GM23338 (cell line): ENCODE measurements at places on chromosomes 5 and 9. TPM values are rescaled to one million over a fixed set of nuclear protein-coding genes. Genes with fewer than 3 reads are reported as not detected.

GRCh38 chr9:109232449-109233237 lies 65.6 kb upstream of the FRRS1L start:
- no peak for DNase-seq

- DNase-seq = no peak
Observed at GRCh38 chr9:115212125-115212605, 94.2 kb upstream of the TNC start.

The STKLD1 gene
- not detected in 2 replicates for total RNA-seq

The SOX30 gene
- total RNA-seq = 1.3 and 1.4 TPM in 2 replicates

- DNase-seq = no peak
Observed at GRCh38 chr9:117777823-117778222, 73.6 kb downstream of the TLR4 start.

The PTPRD gene
- total RNA-seq = 58.0 and 61.2 TPM in 2 replicates

The S100Z gene
- total RNA-seq = not detected in 2 replicates

DNA sequence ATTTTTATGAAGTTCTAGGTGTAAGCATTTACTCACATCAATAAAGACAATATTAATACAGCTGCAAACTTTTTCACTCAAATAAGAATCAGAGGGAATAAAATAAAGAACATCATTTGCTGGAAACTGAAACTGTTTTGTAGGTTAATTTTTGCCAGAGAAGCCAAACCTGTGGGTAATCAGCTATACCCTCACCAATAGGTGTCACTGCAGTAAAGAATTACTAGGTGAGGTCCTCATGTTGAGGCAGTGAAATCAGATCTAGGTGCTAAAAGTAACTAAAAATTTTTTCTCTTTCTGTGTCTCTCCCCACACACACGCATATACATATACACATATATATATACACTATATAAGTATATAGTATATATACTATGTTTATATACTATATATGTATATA lies 1016.3 kb upstream of the SEMA6A start:
- peak; percentile 64 for DNase-seq

GRCh38 chr9:33287087-33287490 lies 3.2 kb upstream of the NFX1 start:
- DNase-seq = peak; percentile 85

GRCh38 chr5:173201636-173202265 lies 33.3 kb downstream of the NKX2-5 start:
- DNase-seq = no peak

- no peak for DNase-seq
Observed at GRCh38 chr5:68683632-68684036, 410.2 kb upstream of the SLC30A5 start.

DNA sequence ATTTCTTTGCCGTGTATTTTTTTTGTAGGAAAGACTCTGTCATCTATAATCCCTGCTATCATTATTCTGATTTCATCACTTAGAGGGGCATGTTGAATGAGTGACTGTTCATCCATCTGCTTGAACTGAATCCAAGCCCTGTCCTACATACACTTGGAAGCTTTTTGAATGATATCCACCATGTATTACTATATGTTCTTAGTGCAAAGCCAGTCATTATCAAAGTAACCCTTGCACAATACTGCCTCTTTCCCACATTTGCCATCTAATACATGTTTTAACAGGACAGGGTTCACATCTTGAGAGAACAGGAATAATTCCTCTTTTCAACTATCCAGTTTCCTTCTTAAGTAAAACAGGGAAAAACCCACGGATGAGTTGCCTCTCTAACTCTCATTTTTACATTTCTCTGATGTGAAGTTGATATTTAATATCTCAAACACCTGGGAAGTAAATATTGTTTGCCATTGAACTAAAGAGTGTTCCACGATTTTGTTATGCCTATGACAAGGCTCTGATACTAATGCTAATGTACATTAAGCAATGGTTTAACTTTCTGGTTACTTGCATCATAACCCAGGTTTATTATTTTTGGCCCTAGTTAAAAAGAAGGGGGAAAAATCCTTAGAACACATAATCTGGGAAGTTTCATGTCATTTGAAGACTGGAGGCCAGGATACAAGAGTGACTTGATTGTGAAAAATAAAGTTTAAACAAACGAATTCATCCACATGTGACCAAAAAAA lies 103.7 kb upstream of the TARS1 start:
- no peak for DNase-seq

DNA sequence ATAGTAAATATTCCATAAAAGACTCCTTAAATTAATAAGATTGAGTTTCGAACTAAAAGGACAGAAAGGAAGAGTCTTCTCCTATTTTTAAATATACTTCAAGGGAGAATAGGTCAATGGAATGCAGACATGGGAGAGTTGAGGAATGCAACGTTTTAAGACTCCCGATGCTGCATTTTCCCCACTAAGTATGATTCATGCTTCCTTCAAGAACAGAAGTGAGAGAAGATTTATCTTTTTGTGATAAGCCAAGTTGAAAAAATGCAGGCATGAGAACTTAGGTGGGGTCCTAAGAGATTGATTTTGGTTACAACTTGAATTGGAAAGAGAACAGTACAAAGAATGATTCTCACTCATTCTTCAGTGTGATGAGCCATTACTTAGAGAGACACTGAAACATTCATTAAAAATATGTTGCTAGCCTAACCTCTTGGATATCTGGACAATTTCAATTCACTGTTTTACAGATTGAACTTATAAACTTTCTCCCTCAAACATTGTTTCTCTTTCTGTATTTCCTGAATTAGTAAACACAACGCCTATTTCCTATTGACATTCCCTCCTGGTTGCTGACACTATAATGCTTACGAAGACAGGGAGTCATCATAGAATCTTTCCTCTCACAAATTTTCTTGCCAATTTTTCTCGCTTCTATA lies 1666.1 kb upstream of the WWC1 start:
- DNase-seq = peak; percentile 46

The ANGPTL2 gene
- 5.2 and 7.1 TPM in 2 replicates for total RNA-seq

The INSL4 gene
- not detected in 2 replicates for total RNA-seq

The NIM1K gene
- total RNA-seq = not detected in 2 replicates

DNA sequence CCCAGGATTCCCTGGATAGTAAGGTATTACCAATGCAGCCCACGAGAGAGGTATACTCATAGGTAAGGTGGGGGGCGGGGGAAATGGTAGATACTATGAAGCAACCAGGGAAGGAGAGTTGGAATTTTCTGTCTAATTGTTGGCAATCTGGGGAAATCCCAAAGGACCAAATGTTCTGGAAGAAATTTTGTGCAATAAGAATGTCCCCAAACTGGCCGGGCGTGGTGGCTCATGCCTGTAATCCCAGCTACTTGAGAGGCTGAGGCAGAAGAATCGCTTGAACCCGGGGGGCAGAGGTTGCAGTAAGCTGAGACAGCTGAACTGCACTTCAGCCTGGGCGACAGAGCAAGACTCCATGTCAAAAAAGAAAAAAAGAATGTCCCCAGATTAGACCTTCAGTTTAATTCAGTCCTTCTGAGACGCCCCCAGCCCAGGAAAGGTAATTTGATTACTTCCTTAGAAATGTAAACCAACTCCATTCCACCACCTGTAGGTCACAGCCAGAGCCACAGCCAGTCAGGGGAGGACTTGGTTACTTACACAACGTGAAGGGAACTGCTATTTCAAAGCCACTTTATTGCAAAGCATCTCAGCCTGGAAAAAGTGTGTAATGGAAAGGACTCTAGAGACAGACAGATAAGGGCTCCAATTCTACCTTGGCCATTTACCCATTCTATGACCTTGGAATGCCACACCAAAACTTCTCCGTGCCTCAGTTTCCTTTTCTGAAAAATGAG lies 50.0 kb upstream of the KLF4 start:
- peak; percentile 80 for DNase-seq

GRCh38 chr5:144831650-144832049 lies 661.0 kb downstream of the KCTD16 start:
- no peak for DNase-seq

GRCh38 chr5:178288401-178289368 lies 56.1 kb upstream of the PHYKPL start:
- no peak for DNase-seq

The NRG2 gene
- 0.70 and 1.3 TPM in 2 replicates for total RNA-seq

DNA sequence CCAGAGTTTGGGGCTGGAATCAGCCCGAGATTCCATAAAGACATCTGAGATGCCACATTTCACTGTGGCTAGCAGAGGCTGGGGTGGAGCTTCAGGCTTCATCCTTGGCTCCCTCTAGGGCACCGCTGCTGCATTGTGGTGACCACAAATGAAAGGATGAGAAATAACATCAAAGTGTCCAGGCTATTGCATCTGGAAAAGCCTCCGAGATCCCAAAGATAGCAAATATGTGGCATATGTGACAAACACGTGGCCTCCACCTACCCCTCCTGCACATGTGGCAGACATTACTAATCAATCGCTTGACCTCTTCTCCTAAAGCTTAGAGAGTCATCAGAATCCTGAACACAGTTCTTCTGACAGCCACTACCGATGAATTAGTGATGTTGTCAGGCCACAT lies 4.5 kb downstream of the SPARC start:
- no peak for DNase-seq

- peak; percentile 67 for DNase-seq
Observed at GRCh38 chr5:96483878-96484277, 50.8 kb upstream of the PCSK1 start.

DNA sequence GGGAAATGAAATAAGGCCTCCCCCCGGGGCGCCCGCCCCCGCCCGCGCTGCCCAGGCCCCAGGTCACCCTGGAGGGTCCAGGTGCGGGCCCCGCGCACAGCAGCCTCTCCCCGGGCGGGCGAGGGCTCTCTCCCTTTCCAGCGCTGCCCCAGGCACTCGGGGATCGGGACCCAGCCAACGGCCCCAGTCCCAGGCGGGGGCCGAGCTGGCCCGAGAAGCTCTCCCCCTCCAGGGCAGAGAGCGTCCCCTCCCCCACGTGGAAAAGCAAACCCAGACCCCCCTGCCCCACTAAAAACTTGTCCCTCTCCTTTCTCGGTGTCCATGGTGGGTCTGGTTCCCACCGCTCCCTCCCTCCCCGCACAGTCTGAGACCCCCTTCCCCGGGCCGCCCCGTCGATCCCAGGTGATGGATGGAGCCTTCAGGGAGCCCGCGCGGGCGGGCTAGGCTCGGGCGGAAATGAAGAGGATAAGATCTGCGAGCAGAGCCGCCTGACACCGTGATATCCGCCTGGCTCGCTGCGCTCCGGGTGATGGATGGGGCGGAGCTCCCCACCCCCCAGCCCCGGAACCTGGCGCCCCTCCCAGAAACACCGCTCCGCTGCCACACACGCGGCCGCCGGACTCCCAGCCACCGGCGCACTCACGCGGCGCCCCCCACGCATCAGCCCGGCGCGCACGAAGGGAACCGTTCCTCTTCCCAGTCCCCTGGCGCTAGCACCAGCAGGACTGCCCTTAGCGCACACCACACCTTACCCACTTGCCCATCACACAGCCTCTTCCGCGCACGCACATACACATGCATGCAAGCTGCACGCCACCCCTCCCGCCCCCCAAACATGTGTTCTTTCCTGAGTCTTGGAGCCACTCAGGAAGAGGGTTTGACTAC lies 81.7 kb upstream of the ZBTB43 start:
- DNase-seq = peak; percentile 70

DNA sequence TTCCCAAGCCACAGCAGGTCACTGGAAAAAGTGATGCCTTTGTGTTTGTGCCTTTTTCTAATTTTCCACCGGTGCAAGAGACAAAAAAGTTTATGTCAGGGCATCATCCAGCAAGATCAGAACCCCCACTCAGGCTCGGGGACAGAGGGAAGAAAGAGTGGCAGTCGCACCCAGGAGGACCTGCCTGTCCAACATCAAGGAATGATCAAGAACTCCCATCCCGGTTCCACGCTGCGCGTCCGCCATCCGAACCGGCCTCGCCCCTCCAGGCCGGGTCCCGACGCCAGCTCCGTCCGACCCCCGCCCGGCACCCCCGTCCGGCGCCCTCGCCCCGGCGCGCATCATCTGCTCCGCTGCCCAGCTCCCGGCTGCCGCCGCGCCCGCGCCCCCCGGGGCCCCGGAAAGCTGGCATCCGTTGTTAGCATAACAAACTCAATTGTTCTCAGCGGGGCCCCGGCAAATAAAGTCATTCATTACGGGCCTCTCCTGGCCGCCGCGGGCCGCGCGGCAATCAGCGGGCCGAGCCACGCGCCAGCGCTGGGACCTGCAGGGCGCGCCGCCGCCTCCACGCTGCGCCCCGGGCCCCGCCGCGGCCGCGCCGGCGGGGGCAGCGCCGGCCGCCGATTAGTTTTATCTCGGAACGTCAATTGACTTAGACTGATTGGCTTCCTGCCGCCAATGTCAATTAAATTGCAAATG lies 48.1 kb downstream of the PAX5 start:
- peak; percentile 86 for DNase-seq

The MAP1B gene
- total RNA-seq = 111 and 263 TPM in 2 replicates

GRCh38 chr9:108035487-108035886 lies 545.9 kb upstream of the KLF4 start:
- DNase-seq = no peak

DNA sequence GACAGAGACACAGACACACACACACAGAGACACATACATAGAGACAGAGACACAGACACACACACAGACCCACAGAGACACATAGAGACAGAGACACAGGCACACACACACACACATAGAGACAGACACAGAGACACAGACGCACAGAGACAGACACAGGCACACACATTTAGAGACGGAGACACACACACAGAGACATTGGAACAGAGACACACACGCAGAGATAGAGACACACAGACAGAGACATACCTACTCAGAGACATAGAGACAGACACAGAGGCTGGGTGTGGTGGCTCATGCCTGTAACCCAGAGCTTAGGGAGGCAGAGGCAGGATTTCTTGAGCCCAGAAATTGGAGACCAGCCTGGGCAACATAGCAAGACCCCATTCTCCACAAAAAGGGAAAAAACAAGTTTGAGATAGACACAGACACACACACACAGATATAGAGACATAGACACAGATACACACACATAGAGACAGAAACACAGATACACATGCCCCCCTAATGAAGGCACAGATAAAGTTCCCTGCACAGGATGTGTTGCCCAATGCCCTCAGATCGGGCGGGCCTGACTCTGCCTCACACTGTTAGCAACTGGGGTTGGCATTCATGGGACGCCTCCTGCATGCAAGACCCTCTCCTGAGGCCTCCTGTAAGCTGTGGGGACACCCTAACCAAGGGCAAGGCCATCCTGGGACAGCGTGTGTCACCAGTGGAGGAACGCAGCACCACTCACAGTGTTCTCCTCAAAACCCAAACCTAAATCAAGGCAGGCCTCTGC lies 3.3 kb upstream of the RALGDS start:
- no peak for DNase-seq

GRCh38 chr5:72189146-72189545 lies 81.9 kb downstream of the MAP1B start:
- DNase-seq = no peak

DNA sequence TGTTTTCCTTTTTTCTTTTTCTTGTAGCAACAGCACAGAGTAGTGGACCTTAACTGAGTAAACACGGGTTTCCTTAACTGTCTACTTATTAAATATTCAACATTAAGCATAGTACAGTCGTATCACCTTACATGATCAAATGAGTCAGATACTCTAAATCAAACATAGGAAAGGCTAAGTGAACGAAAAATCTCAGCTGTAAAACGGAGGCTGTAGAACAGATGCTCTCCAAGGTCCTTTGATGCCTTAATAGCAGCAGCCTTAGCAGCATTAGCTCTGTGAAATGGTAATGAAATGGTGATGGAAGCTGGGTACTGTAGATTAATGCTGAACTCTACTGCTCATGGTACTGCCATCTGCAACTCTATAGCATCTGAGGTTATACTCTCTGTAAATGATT lies 1433.3 kb upstream of the C9orf72 start:
- no peak for DNase-seq

- DNase-seq = peak; percentile 89
Observed at GRCh38 chr5:11719888-11720481, 184.3 kb downstream of the CTNND2 start.

The PCDHGB3 gene
- 4.8 and 5.8 TPM in 2 replicates for total RNA-seq

- no peak for DNase-seq
Observed at GRCh38 chr9:16475257-16475656, 395.2 kb downstream of the BNC2 start.
